ENCODE measurements at places on chromosomes 6 and 20. TPM values are rescaled to one million over a fixed set of nuclear protein-coding genes. Genes with fewer than 3 reads are reported as not detected.

DNA sequence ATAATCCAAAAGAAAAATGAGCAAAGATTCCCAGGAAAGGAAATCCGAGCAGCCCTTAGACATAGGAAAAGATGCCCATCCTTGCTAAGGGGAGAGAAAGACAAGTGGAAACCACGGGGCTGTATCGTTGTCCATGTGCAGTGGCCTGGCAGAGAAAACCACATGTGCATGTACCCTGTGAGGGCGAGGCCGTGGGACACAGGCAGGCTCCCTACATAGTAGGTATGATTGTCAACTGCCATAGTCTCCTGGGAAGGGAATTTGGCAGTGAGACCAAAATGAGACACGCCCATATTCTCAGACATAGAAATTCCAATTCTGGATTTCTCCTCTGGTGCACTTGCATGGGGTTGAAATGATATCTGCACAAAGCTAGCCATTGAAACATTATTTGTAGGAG is 169.7 kb upstream of the SALL4 start:
- no peak for DNase-seq

- DNase-seq: no peak
Measured at GRCh38 chr6:24738741-24739140, 19.8 kb upstream of the C6orf62 start.

DNA sequence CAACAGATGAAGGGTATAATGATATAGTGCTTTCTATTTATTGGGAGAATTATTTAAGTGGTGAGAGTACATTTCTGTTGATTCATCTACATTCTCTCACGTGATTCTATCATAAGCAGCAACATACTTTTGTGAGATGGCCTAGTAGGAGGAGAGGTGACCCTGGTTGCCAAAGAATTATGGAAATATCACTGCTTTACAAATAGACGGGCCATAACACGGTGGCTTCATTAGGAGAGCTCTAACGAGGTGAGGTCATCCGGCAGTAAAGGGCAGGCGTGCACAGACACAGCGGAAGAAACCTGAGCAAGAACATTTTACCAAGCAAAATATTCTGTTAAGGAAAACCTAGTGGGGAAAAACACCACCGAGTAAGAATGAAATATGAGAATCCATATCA is 337.4 kb upstream of the QKI start:
- DNase-seq: no peak

GRCh38 chr20:12372557-12372956 is 454.9 kb downstream of the BTBD3 start:
- DNase-seq: no peak

DNA sequence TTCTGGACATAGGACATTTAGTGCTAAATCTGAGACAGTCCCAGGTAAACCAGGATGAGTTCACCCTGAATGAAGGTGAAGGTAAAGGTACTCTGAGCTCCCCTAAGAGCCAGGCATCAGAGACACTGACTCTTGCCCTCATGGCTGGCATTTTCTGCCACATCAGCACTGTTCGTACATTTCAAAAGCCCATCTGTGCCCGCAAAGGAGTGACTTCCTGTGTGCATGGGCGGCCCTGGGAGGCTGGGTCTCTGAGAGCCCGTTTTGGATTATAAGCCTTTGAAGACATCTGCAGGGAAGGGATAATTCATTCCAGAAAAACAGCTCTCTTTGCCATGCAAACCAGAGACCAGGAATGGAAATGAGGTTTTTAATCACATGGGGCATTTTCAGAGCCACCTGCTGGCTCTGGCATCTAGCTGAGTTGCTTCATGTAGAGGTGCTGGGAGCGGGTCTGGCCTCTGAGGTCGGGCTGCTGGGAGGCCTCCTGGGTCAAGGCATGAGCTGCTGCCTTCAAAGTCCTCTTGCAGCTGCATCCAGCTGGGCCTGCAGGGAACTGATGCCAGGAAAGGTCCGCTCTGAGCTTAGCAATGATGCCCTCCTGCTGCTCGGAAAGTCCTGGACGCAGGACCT is 348.3 kb downstream of the DHX35 start:
- no peak for DNase-seq

- DNase-seq: no peak
Measured at GRCh38 chr6:42778122-42778521, 3.7 kb upstream of the BICRAL start.

DNA sequence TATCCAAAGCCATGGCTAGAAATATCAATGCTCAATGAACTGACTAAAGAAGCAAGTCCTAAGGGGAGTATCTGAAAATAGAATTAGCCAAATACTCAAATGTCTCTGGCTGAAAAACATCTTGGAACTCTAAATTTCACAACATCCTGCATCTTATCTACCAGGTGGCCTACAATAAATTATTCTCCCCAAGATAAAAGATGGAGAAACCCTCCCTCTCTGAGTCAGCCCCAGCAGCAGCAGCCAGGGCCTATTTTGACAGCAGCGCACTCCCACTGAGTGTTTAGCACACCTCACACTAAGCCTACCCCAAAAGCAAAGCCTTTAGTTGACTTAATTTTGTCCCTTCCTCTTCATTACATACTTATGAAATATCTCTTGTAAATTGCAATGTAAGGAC is 5.9 kb downstream of the CALHM6 start:
- DNase-seq: no peak

DNA sequence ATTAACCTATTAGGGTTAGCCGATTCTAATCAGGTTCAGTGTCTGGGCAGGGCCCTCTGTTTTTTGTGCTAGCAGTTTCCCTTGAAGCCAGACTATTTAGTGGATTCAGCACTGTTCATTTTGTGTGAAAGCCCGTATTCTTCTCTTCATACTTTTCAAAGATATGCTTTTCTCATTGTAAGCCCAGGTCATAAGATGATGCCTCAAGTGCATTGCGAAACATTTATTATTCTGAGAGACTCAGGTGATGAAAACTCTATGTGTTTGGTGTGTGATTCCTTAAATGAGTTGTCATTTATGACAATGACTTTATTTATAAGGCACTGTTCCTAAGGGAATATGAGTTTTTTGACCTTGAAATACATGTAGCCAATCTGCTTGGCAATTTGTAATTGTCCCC is 851.0 kb upstream of the FLRT3 start:
- DNase-seq: no peak

GRCh38 chr6:32664827-32665362 is 1.6 kb downstream of the HLA-DQB1 start:
- peak; percentile 10 for DNase-seq

- DNase-seq: peak; percentile 95
Measured at GRCh38 chr6:98947411-98948292, at the start of gene FBXL4. TSS of gene FBXL4 (minus strand) at chr6:98947946. CDS start at chr6:98926988, 20,958 bp downstream.

- DNase-seq: no peak
Measured at GRCh38 chr6:32837651-32838113, 857 bp downstream of the TAP2 start.

HCRTR2 gene
- total RNA-seq: not detected

TNFRSF6B gene
- total RNA-seq: not detected

GNL1 gene
- 34.7 TPM for total RNA-seq

HRH3 gene
- total RNA-seq: 1.7 TPM
